NCI-H345 (cell line): ENCODE measurements at places on chromosomes 5 and 9.

DNA sequence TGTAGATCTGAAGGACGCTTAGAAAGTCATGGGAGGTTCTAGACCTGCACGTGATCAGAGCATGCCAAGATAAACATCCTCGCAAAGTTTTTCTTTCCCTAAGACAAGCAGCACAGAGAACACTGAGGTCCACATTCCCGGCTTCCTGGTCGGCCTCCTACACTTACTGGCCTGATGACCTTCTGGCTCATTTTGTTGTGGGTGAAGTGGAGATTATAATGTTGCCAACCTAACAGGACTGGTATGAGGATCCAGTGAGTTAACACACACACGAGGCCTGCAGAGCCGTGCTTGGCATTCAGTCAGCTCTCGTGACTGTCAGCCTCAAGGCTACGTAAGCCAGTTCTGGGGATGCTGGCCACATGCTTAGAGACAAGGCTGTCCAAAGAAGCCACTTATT, 186.0 kb downstream of the TENT4A start:
- peak; percentile 37 for DNase-seq

GRCh38 chr9:86135371-86135770, 36.0 kb upstream of the GOLM1 start:
- DNase-seq, result no peak

- no peak for DNase-seq
Measured at GRCh38 chr5:41118177-41118576, 47.0 kb upstream of the MROH2B start.

GRCh38 chr5:142012186-142012785, 541 bp downstream of the GNPDA1 start:
- peak; percentile 30 for DNase-seq

DNA sequence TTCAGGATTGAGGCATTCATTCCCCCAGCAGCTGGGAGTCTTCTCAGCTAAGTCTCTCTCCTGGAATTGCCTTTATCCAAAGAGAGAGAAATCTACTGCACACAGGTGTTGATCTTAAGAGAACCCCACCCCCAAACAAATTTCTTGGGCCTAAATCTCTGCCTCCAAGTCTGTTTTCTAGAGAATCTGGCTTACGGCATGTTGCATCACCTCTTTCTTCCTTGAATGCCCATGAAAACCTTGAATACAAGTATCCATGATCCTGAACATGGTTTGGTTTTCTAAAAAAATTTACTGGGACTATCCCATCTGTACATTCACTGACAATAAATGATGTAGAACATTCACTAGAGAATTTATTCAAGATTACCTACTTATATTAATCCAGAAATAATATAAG, 401.6 kb downstream of the PDE4D start:
- no peak for DNase-seq

- DNase-seq, result no peak
Measured at GRCh38 chr5:124053340-124053739, 541.4 kb downstream of the CSNK1G3 start.

- no peak for DNase-seq
Measured at GRCh38 chr5:56558131-56558745, 257.1 kb upstream of the MAP3K1 start.

GRCh38 chr5:67221487-67222242, 25.1 kb upstream of the CD180 start:
- DNase-seq, result no peak

DNA sequence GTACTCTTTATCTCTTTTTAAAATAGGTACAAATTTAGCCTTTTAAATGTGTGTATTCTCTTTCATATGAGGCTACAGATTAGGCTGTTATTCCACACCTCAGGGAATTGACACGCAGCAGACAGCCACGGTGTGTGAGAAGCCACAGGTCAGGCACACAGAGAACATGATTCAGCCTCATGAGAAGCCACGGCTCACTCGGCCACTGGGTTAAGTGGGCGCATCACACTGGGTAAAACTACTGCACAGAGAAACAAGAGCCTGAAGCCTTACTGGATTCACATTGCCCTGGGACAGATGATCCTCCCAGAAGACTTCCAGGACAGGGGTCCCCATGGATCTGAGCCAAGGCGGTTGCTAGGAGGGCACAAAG, 28.2 kb downstream of the LPCAT1 start:
- DNase-seq, result no peak

DNA sequence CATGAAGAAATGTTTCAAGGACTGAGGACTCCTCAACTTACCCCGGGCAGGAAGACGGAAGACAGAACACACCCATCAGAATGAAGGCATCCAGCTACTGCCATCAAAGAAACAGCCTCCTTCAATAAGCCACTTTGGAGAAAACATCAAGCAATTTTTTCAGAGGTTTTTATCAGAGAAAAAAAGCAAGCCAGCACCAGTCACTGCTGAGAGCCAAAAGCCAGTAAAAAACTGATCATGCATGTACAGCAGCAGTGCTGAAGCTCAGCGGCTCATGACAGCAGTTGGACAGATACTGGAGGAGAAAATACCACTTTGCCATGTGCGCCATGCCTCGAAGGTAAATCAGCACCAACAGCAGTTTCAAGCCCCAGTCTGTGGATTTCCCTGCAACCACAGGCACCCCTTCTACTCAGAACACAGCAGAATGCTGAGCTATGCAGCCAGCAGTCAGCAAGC, 10.1 kb upstream of the ZNF484 start:
- DNase-seq, result no peak

GRCh38 chr9:127059765-127060361, 62.6 kb downstream of the ANGPTL2 start:
- no peak for DNase-seq

DNA sequence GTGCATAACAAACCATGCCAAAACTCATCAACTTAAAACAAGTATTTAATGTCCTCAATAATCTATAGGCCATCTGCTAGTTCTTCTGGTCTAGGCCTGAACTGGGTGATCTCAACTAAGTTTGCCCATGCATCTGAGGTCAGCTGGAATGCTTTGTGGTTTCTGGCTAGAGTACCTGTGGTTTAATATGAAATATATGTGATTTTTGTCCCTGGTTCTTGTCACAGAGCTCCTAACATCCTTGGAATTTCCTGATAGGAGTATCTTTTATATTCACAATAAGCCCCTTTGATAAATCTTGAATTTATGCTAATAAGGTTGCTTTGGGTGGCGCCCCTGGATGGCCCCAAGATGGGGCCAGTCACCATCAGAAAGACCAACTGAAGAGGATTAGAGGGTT, 535.9 kb downstream of the DNAH5 start:
- no peak for DNase-seq

- no peak for DNase-seq
Measured at GRCh38 chr9:88198341-88198807, 60.1 kb upstream of the SPATA31C2 start.

GRCh38 chr5:175828651-175829050, 42.7 kb upstream of the CPLX2 start:
- no peak for DNase-seq

- no peak for DNase-seq
Measured at GRCh38 chr9:121622387-121623203, 28.8 kb upstream of the DAB2IP start.

GRCh38 chr5:95835682-95836385, 13.3 kb upstream of the GLRX start:
- DNase-seq, result no peak

GRCh38 chr5:159189310-159189709, 20.0 kb downstream of the RNF145 start:
- no peak for DNase-seq

DNA sequence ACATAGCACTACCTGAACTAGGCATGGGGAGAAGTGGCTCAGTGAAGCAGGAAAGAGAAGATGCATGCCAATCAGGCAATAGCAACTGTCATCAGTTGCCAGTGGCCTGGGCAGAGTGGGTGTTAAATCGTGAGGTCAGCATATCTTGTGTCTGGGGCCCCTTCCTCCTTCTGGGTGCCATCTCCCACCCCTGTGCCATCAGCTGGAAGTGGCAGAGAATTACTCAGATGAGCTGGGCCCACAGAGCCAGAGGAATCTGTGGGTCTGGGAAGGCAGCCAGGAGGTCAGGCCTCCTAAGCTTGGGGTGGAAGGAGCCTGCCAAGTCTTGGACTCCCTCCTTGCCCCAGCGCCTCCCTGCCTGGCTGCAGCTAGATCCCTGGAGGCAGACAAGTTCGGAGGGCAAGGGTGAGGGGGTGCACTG, 66.5 kb downstream of the GALNT12 start:
- DNase-seq, result no peak

GRCh38 chr9:92342825-92343488, 17.2 kb downstream of the CENPP start:
- DNase-seq, result no peak

GRCh38 chr5:124952079-124952478, 205.6 kb upstream of the ZNF608 start:
- no peak for DNase-seq

GRCh38 chr5:176812269-176813259, 2.2 kb downstream of the UNC5A start:
- DNase-seq, result peak; percentile 41

DNA sequence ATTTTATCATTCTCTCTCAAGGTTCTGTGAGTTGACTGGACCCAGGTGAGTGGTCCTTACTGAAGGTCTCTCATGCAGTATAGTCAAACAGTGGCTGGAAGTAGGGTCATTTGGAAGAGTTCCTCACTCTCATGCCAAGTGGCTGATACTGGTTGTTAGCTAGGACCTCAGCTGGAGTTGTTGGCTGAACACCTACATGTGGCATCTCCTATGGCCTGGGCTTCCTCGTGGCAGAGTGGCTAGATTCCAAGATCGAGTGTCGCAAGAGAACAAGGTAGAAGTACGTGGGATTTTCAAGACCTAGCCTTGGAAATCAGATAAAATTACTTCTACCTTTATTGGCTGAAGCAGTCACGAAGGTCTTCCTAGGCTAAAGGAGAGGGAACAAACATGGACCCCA, 7.6 kb downstream of the SLC31A2 start:
- no peak for DNase-seq

- no peak for DNase-seq
Measured at GRCh38 chr9:4510546-4511322, 20.5 kb downstream of the SLC1A1 start.

- DNase-seq, result no peak
Measured at GRCh38 chr5:1780614-1780930, 19.1 kb downstream of the MRPL36 start.

DNA sequence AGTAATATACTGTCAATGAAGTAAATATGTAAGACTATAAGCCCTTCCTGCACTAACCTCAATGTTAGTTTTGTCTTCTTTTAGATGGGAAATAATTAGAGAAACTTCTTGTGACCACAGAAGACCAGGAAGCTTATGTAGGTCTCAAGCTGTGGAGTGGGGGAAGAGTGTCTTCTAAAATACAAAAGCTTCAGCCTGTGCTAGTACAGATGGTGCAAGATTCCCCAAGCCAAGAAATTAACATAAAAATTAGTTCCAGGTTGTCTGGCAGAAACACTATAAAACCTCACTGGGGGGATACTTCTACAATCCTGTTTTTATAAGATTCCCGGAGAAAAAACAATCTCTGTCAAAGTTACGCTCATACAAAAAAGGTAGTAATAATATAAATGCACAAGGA, 103.6 kb downstream of the FNBP1 start:
- DNase-seq, result no peak

GRCh38 chr9:116174347-116174746, 20.8 kb downstream of the PAPPA start:
- no peak for DNase-seq

- no peak for DNase-seq
Measured at GRCh38 chr9:83560169-83560826, 22.1 kb upstream of the FRMD3 start.

- no peak for DNase-seq
Measured at GRCh38 chr5:140018096-140018481, 25.0 kb downstream of the NRG2 start.

- no peak for DNase-seq
Measured at GRCh38 chr5:142846406-142846805, 76.2 kb downstream of the ARHGAP26 start.

DNA sequence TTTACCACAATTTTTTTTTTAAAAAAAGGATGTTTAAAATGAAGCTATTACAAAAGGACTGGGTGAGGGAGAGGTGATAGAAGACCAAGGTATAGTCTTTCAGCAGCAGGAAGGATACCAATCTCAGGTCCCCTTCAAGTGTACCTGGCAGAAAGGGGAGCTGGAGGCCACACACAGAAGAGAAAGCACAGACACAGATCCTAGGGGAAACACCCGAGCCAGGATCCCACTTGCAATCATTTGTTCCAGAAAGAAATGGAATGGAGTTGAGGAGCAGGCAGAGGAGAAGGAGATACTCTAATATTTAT, 5.6 kb downstream of the GNPDA1 start:
- DNase-seq, result no peak

GRCh38 chr5:90956511-90957097, 398.0 kb downstream of the ADGRV1 start:
- no peak for DNase-seq

DNA sequence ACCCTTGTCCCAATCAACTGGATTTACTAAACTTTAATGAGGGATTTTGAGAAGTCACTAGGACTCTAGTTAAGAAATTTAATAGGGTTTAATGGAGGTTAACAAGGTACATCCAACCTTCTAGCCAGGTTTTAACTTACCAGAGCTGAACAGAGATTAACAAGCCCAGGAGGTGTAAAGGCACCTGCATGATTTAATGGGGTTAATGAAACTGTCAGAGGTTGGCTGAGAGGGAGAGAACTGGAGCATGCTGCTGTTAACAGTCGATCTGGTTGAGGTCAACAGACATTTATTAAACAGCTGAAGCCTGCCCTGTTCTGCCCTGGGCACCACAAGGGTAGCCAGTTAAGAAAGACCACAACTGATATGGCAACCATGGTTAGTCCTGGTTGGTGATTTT, 13.6 kb downstream of the HAND1 start:
- DNase-seq, result no peak

DNA sequence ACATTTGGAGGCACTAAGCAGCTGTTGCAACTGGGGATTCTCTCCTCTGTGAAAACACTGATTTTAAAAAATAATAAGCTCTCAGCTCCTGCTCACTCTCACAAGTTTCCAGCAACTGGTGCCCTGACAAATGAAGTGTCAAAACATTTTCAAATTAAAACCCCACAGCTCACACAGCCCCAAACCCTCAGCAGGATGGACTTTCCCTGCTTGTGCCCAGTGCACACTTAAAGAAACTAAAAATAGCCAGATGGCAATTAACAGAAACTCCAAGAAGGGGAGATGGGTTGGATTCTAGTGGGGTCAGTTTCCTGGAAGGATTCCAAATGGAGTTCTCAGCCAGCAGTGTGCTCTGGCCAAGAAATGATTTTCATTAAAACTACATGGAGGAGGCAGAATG, 163.0 kb upstream of the PUM3 start:
- DNase-seq, result no peak

DNA sequence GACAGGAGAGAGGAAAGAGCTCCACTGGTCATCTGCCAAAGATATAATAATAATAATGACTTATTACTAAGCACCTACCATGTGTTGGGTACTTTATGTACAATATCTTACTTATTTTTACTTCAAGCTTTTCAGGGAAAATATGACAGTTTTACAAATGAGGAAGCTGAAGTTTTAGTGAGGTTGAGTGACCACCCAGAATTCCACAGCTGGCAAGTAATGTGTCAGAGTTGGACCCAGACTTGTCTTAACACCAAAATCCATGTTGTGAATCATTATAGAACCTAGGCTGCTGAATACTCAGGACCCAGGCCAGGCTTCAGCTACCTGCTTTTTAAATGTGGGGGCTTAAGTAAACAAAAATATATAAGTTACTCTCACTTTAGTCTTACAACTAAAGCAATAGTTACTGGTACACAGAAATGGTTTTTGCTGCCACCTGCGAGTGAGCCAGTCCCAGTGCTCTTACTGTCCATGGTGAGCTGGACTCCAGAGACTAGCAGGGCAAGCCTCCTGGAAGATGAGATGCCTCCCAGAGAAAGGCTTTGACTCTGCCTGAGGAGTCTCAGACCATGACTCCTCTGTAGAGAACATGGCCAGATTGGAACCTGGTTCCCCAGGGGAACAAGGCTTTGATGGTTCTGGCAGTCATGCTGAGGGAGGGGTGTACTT, 29.9 kb downstream of the RUSC2 start:
- DNase-seq, result no peak

- no peak for DNase-seq
Measured at GRCh38 chr5:54066433-54066832, 243.9 kb downstream of the ARL15 start.
